Naive thymus-derived CD4-positive, alpha-beta T cell (primary cell): ENCODE measurements at places on chromosomes 7 and 10. TPM values are rescaled to one million over a fixed set of nuclear protein-coding genes. Genes with fewer than 3 reads are reported as not detected.
A peak's percentile ranks its signal among the peaks of the same experiment; 100 is the strongest.

FAM25A gene
- total RNA-seq, result not detected

ANKRD61 gene
- total RNA-seq, result not detected

- no peaks in the 10 kb centered on the region for H3K27me3 ChIP-seq
- H3K4me3 ChIP-seq, result no peak overlapping the region
- DNase-seq, result no peak
- H3K27ac ChIP-seq, result no peak overlapping the region
Measured at GRCh38 chr7:74038194-74038961, 10.4 kb downstream of the ELN start.

DNA sequence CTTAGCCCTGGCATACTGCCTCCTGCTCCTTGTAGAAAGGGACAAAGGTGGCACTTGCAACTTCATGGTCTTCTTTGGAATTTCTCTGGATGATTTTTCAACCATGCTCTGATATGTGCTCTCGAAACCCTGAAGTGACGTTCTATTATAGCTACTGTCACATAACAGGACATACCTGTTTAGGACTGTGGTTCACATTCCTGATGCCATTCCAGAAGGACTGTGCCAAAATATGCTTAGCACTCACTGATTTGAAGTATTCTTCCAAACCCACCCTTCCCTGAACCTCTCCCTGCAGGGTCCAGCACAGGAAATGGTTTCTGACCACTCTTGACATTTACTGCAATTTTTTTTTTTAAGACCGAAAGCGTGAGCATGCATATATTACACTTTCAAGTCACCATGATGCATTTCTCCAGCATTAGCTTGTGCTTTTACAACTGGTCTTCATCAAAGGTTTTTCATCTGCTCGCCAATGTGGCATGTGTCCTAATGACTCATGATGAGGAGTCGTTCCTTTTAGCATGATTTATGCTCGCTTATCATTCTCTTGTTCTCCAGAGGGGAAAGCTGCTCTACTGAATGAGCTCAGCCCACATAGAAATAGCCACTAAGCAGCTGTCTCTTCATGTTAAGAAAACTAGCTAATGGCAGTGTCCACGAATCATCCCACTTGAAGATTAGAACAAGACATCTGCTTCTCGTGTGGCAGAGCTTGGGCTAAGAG lies 135.2 kb downstream of the ADAM12 start:
- H3K4me1 ChIP-seq, result no peaks in the 10 kb centered on the region
- no peaks in the 10 kb centered on the region for H3K36me3 ChIP-seq

MEOX2 gene
- total RNA-seq, result not detected in 2 replicates

- no peaks in the 10 kb centered on the region for H3K27me3 ChIP-seq
- no peak overlapping the region for H3K27ac ChIP-seq
- DNase-seq, result peak; percentile 34
- peak overlapping the region; percentile 19 for H3K4me3 ChIP-seq
Measured at GRCh38 chr10:85741626-85742300, 624.8 kb downstream of the GRID1 start.

RAMP3 gene
- total RNA-seq, result not detected in 2 replicates

- H3K27me3 ChIP-seq, result no peaks in the 10 kb centered on the region
- H3K36me3 ChIP-seq, result no peaks in the 10 kb centered on the region
- H3K4me1 ChIP-seq, result no peaks in the 10 kb centered on the region
- DNase-seq, result no peak
- no peak overlapping the region for H3K4me3 ChIP-seq
Measured at GRCh38 chr10:112265745-112266144, 17.5 kb upstream of the TECTB start.

- peak; percentile 61 for DNase-seq
- peak within 1 kb of the TSS; percentile 84 for H3K27ac ChIP-seq
- H3K27me3 ChIP-seq, result no peaks in the 10 kb centered on the region
- peak within 1 kb of the TSS; percentile 87 for H3K4me3 ChIP-seq
- H3K4me1 ChIP-seq, result peaks cover 23% of the 10 kb centered on the region
Measured at GRCh38 chr7:103148994-103149807, at the start of gene NAPEPLD. Gene NAPEPLD (minus strand): TSS chr7:103149099. CDS start chr7:103128776, 20,323 bp downstream.

PPIF gene
- 73.3 TPM for total RNA-seq

DNA sequence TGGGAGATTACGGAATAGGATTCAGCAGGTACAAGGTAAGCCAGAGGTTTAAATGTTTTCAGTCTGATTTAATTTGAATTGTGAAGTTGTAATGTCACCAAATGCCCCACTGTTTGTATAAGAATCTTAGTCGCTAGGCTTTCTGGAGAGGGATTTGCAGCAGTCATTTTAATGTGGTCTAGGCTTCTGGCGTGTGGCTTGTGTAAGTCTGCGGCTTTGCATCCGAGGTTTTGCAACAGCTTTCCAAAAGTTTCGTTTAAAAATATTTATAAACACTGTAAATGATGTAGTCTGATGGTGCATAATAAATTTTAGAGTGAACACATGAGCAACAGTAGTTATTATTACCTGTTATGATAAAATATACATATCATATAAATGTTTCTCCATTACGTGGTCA lies 26.1 kb upstream of the BHLHA15 start:
- H3K27ac ChIP-seq, result no peak overlapping the region
- H3K27me3 ChIP-seq, result no peaks in the 10 kb centered on the region
- no peak for DNase-seq

DNA sequence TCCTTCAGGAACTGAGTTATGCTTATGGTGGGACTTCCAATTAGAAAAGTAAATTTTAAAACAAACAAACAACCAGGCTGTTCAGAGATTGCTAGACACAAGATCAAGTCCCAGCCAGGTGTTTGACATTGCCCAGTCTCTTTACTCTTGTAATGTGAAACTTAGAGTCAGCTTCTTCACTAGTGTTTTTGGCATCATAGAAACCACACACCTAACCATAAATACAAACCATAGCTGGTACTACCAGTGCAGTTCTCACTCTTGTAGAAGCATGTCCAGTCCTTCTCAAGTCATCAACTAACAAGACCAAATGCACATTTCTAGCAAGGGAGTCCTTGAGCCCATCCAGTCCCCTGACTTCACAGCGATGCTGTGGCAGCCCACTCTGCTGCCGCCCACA lies 339.9 kb downstream of the GFRA1 start:
- no peaks in the 10 kb centered on the region for H3K27me3 ChIP-seq
- H3K4me3 ChIP-seq, result no peak overlapping the region
- DNase-seq, result no peak
- no peaks in the 10 kb centered on the region for H3K36me3 ChIP-seq
- no peaks in the 10 kb centered on the region for H3K4me1 ChIP-seq

- no peaks in the 10 kb centered on the region for H3K4me1 ChIP-seq
- H3K4me3 ChIP-seq, result no peak overlapping the region
- no peaks in the 10 kb centered on the region for H3K36me3 ChIP-seq
- H3K27ac ChIP-seq, result no peak overlapping the region
- DNase-seq, result no peak
- H3K27me3 ChIP-seq, result no peaks in the 10 kb centered on the region
Measured at GRCh38 chr7:13898957-13899670, 90.4 kb downstream of the ETV1 start.

- H3K27me3 ChIP-seq, result no peaks in the 10 kb centered on the region
- H3K4me1 ChIP-seq, result no peaks in the 10 kb centered on the region
- H3K27ac ChIP-seq, result no peak overlapping the region
- DNase-seq, result no peak
Measured at GRCh38 chr7:82839555-82839954, 323.1 kb downstream of the PCLO start.

GRCh38 chr7:93249491-93250148 lies 17.5 kb downstream of the VPS50 start:
- no peaks in the 10 kb centered on the region for H3K36me3 ChIP-seq
- H3K4me1 ChIP-seq, result no peaks in the 10 kb centered on the region
- H3K27ac ChIP-seq, result no peak overlapping the region
- H3K27me3 ChIP-seq, result no peaks in the 10 kb centered on the region
- DNase-seq, result no peak

DNA sequence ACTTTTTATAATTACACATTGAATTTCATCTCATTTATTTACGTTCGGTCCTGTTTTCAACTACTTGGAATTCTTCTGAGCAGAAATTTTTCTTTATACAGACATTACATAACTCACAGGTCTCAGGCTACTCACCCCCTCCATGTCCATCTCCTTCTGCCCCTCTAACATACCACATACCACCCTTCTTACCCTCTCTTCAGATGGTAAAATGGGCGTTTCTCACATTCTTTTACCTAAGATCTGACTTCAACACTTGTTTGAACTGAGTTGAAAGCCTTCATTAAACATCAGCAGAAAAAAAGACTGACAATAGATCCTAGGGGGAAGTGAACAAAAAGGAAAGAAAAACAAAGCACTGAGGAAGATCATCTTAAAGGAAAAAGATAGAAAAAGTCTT lies 309.7 kb downstream of the CTNNA3 start:
- no peaks in the 10 kb centered on the region for H3K27me3 ChIP-seq
- no peaks in the 10 kb centered on the region for H3K36me3 ChIP-seq
- H3K4me3 ChIP-seq, result no peak overlapping the region
- no peak for DNase-seq

SHH gene
- total RNA-seq, result not detected

DNA sequence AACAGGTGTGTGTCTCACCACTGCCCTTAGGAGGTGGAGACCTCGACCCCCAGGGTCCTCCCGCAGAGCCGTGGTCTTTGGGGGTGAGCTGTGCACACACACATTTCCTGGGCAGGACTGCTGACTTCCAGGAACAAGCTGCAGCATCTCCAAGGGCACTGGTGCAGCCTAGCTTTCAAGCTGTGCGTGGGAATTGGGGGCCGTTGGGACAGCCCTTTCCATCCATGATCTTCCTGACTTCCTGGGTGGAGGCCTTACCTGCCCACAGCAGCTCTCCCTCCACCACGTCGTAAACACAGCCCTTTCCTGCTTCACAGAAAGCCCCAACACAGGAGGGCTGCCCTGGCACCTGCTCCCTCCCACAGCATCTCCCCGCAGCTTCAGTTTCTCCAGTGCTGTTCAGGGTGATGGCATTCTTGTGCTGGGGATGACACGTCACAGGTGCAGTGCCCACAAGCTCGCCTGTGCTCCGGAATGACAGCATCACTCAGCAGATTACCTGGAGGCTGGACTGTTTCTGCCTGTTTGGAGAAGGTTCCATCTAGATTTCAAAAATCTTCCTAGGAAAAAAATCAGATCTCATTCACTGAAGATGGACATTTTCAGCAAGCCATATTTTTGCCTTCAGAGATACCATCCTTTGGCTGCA lies 208.0 kb upstream of the PPP2R2D start:
- no peak overlapping the region for H3K27ac ChIP-seq
- no peaks in the 10 kb centered on the region for H3K36me3 ChIP-seq
- H3K4me1 ChIP-seq, result no peaks in the 10 kb centered on the region
- no peak overlapping the region for H3K4me3 ChIP-seq

- DNase-seq, result no peak
- no peak overlapping the region for H3K27ac ChIP-seq
- no peaks in the 10 kb centered on the region for H3K4me1 ChIP-seq
- H3K27me3 ChIP-seq, result no peaks in the 10 kb centered on the region
- H3K36me3 ChIP-seq, result no peaks in the 10 kb centered on the region
- H3K4me3 ChIP-seq, result no peak overlapping the region
Measured at GRCh38 chr7:32658034-32658433, 162.7 kb downstream of the AVL9 start.

FKBP6 gene
- not detected in 2 replicates for total RNA-seq

DNA sequence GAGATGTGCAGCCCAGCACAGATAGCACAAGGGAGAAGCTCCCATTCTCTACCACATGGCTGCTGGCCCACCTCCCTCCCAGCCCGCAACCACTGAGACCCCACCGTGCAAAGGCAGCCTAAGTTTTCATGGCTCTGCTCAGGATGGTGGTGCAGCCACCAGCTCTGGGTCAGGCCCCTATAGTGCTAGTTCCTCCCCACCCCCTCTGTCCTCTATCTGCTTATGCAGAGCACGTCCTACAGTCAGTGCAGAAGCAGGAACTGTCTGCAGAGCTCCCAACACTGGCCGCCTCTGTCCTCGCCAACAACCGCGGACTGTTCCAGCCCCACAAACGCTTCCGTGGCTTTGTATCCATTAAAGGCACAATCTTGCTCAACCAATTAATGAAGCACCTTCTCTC lies 278.9 kb downstream of the GRID1 start:
- H3K36me3 ChIP-seq, result no peaks in the 10 kb centered on the region
- H3K4me3 ChIP-seq, result no peak overlapping the region
- no peaks in the 10 kb centered on the region for H3K27me3 ChIP-seq
- no peak overlapping the region for H3K27ac ChIP-seq

DNA sequence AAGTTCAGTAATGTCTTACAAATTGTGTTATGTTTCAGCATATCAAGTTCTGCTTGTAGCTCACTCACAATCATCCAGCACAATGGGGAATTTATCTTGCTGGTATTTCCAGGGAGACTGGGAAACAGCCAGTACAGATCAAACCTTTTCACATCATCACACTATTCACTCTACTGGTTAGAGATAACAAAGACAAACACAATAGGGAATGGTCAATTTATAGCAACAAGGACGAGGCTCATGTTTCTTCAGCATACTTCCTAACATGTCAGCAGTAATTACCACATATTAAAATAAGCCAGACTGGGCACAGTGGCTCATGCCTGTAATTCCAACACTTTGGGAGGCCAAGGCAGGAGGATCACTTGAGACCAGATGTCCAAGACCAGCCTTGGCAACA lies 38.3 kb downstream of the TOMM7 start:
- no peak overlapping the region for H3K4me3 ChIP-seq
- no peaks in the 10 kb centered on the region for H3K27me3 ChIP-seq
- no peaks in the 10 kb centered on the region for H3K36me3 ChIP-seq
